GM06990 (cell line): ENCODE measurements at places on chromosomes 1 and 21.
A peak's percentile ranks its signal among the peaks of the same experiment; 100 is the strongest.

- DNase-seq = no peak
Observed at GRCh38 chr1:191151321-191151807, 673.7 kb upstream of the BRINP3 start.

GRCh38 chr1:108695535-108695934 lies 3.4 kb downstream of the PRPF38B start:
- no peak for DNase-seq

- no peak for DNase-seq
Observed at GRCh38 chr1:196317535-196318522, 290.4 kb downstream of the KCNT2 start.

DNA sequence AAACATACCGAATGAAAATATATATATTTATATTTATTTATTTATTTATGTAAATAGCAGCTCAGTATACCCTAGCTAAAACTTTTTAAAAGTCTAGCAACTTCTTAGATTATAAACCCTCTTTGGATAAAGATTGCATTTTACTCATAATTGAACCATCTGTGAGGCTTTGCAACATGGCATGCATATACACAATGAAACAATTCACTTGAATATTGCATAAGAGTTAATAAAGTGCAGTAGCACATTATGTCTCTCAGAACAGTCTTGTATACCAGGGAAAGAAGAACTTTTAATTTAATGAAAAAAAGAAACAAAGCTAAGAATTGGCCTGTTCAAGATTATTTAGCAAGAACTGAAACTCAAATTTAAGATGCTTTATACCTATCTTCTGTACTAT lies 1363.9 kb upstream of the ADGRL2 start:
- DNase-seq = no peak

DNA sequence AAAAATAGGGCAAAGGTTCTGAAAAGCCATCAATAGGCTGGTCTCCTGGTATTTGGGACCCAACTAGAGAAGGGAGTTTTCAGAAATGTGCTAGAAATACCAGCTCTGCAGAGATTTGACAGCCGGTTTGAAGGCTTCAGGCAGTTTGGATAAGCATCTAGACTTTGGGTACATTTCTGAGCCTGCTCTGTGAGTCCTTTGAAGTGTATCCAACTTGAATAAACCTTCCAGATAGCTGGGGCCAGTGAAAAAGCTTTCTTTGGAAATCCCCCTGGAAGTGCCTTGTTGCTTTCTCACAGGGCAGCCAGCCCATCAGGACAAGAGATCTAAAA lies 6.4 kb upstream of the PEF1 start:
- no peak for DNase-seq

DNA sequence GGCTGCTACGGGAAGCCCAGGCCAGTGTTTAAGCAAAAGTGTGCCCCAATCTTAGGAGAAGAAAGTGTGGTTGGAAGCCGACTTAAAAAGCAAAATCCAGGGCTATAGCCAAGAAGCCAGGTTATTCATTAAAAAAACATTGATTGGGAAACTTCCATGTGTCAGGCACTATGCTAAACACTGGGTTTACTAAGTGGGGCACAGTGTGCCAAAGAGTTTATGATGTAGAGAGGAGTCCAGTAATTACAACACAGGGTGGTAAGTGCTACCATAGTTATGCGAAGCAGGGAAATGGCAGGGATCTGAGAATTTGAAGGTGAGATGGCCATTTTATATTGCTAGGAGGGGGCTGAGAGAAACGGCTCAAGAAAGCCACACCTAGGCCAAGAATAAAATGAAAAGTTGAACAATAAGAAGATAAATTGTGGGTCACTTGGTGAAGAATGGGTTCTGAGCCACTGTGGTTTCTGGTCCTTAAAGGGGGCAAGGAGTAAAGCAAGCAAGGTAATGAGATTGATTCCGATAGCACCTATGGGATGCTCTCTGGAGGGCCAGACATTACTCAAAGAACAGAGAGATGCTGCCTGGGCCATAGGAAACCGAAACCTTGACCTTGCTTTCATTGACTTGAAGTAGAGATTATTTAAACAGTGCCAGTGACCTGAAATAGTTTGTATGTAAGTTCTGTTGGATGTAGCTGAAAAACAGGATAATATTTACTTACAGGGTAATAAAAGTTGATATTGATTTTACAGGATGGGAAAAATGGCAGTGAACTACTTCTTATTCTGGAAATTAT lies 177.8 kb downstream of the GIPC2 start:
- no peak for DNase-seq

GRCh38 chr1:243850202-243850451 lies at the start of gene AKT3:
Gene AKT3, minus strand, starts transcription at chr1:243850243. Its CDS starts 7,073 bp downstream, at chr1:243843170.
- no peak for DNase-seq

DNA sequence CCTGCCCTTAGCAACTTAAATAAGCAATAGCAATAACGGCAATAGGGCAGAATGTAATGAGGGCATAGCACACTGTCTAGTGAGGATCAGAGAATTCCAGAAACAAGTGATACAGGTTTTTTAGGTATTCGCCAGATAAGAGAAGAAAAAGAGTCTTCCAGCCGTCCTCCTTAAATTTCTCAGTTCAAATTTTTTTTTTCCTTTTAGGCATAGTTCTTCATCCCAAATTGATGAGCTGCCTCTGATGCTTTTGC lies 1.8 kb downstream of the PIGV start:
- DNase-seq = no peak

- DNase-seq = peak; percentile 46
Observed at GRCh38 chr1:92951141-92951582, 10.1 kb downstream of the DIPK1A start.

GRCh38 chr1:247895163-247895637 lies at the start of gene OR2W3:
Gene OR2W3, plus strand, starts transcription at chr1:247895587. Its CDS starts 0 bp downstream, at chr1:247895587.
- no peak for DNase-seq

GRCh38 chr1:180291004-180291403 lies 60.9 kb downstream of the LHX4 start:
- DNase-seq = no peak

GRCh38 chr1:228487336-228488124 lies at the start of gene RNF187:
Gene RNF187, plus strand, starts transcription at chr1:228487382.
- DNase-seq = no peak

- DNase-seq = no peak
Observed at GRCh38 chr1:38817267-38818174, 42.1 kb downstream of the RRAGC start.

DNA sequence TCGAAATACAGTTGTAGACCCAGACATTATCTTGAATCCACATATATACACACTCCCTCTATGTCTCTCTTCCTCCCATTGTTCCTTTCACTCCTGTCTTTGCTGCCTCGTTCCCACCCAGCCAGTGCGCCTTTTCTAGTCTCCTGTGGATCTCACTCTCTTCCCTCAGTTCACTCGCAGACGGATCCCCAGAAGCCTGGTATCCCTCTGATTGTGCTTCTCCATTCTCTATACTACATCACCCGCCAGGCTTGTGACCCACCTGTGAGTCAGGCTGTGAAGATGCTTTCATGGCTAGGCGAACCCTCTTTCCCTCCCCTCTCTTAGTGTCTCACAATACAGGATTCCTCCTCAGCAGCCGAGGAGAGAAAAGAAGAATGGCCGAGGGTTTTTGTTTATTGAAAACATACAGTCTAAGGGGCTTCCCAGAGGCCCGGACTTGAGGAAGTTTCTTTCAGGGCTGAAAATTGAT lies 1.5 kb downstream of the HCN3 start:
- no peak for DNase-seq

DNA sequence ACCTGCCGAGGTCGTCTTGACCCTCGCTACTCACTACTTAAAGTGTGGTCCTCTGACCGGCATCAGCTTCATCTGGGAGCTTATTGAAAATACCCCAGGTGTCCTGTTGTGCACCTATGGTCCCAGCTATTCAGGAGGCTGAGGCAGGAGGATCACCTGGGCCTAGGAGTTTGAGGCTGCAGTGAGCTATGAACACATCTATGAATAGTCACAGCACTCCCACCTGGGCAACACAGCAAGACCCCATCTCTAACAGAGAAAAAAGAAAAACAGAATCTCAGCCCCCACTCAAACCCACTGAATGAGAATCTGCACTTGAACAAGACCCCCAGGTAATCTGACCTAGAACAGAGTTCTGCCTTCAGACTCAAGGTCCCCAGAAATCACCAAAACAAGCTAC lies 8.7 kb upstream of the OLIG1 start:
- no peak for DNase-seq

GRCh38 chr1:233448109-233448689 lies 120.7 kb downstream of the MAP3K21 start:
- no peak for DNase-seq

- no peak for DNase-seq
Observed at GRCh38 chr1:195113471-195113870, 1494.8 kb downstream of the KCNT2 start.

- DNase-seq = no peak
Observed at GRCh38 chr1:70706381-70707037, 295.4 kb downstream of the CTH start.

DNA sequence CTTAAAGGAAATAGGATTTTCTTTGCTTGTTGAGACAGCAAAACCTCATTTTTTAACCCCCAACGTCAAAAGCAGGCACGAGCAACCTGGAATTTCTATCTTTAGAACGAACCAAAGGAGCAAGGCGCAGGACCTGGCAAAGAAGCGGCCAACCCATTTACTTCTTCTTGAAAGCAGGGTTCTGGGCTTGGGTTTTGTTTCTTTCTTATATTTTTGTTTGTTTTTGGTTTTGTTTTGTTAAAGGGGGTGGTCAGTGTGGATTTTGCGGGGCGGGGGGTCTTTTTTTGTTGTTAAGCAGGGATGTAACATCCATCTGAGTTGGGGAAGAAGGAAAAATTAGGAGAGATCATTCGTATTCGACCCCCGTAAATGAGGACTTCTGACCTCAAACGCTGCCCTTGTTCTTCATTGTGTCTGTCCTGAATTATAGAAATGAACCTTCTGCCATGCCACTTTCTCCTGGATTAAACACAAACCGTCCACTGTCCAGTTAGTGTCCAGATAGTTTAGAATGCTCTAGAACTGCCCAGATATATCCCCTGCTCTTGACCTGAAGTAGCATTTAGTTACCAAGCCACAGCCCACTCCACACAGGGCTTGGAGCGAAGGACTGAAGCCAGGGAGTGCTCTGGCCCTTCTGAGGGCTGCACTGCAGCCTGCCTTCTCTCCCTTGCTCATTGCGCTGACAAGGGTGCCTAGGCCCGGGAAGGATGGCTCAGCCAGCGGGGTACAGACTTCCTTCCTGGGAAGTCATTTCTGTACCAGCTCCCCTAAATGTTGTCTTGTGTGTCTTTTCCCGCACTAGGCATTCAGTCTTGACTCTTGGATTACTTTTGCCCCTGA lies 909 bp upstream of the APP start:
- no peak for DNase-seq

DNA sequence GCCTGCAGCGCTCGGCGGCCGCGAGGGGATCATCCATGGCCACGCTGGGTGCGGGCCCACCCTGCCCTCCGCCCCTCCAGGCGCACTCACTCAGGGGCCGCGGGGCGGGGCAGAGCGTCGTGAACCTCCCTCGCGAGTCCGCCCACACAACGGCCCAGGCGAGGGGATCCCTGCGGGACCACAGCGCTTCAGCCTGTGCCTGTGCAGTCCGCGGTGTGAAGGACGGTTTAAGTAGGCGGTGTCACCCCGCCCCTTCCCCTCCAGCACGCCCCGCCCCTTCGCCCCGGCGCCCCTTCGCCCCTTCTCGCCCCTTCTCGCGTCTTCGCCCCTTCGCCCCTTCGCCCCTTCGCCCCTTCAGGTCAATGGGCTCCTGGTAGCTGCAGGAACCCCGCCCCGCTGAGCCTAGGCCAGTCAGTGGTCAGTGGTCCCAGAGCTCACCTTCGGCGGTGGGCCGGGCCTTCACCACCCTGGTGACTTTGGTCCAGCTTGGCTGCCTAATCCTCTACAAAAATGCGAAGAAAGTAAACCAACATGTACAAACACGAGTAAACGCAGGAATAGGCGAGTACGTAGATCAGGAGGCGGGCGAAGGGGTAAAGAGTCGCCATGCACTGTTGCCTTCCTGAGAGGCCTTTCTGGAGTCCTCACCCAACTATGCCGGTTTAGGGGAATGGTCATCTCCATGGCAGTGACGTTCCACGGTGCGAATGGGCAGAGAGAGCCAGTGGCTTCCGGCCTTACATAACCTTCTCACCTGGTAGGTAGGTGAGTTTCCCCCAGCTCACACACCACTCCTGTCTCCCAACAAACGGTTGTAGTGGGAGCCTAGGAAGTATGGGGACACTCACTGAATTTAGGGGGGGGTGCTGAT lies 19.6 kb upstream of the DMRTB1 start:
- no peak for DNase-seq

- no peak for DNase-seq
Observed at GRCh38 chr21:29217818-29218291, 80.9 kb upstream of the BACH1 start.

GRCh38 chr1:111943846-111944749 lies 45.4 kb downstream of the KCND3 start:
- no peak for DNase-seq

DNA sequence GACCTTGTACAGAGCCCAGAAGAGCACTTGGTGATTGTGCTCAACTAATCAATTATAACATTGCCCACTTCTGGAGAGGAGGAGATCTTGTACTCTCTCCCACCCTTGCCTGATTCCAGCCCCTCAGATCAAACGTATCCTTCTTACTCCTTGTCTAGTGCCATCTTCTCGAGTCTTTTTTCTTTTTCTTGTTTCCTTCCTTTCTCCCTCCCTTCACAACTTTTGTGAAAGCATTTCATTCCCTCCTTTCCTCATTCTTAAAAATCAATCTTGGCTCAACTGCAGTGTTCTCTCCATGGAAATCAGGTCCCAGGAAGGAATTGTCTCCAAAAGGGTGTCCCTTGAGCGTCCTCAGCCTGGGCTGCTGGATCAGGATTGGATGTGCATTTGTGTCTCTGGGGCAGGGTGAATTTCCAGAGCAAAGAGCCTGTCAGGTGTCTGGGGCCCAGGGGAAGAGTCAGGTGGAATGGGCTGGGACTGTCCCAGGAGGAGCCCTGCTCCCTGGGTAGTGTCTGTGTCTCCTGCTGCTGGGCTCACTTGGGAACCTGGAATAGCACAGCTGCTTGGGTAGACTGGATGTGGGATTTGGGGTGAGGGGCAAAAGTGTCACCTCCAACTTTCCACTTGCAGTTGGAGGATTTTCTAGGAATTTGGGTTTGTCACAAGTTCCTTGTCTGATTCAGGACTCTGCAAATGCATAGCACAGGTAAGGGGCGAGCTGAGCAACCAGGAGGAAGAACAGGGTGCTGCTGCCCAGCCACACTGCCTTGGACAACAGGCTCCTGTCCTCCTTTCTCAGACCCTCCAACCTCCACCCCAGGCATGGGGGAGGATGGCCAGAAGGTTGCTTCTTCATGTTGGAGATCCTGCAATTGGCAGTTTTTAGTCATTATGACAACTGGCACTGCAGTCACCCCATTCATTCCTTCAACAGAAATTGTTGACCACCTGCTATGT lies 3.3 kb downstream of the SOX13 start:
- no peak for DNase-seq

DNA sequence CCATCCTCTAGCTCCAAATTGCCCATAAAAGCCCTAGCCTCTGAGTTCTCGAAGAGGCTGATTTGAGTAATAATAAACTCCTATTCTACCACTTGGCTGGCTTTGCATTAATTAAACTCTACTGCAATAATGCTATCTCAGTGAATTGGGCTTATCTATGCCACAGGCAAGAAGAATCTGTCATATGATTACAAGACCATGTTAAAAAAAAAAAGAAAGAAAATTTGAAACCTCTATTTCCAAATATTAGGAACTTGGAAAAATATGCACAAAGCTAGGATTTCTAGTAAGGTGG lies 27.6 kb upstream of the SGIP1 start:
- no peak for DNase-seq

GRCh38 chr21:43665879-43666278 lies 6.5 kb downstream of the RRP1B start:
- DNase-seq = no peak
